ENCODE measurements at places on chromosomes 3 and 15.

DNA sequence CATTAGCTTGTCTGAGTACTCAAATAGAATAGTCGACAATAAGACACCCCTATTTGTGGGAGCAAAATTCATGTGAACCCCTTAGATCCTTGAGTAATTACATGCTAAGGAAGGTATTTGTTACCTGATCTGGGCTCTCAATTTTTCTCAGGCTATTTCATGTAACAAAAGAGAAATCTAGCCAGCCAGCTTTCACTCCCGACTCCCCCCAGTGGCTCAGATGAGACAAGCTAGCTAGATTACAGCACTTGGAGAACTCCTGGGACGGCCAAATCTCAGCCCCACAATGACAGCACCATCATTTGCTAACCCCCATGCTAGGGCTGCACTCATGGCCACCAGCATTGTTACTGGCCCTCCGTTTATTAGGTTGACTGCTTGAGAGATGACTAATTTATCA, 41.3 kb downstream of the GLDN start:
- no peak for DNase-seq

GRCh38 chr15:48031466-48031865, 89.3 kb upstream of the SLC24A5 start:
- DNase-seq, result no peak

- DNase-seq, result no peak
Measured at GRCh38 chr15:78033864-78034263, 43.6 kb downstream of the TBC1D2B start.

DNA sequence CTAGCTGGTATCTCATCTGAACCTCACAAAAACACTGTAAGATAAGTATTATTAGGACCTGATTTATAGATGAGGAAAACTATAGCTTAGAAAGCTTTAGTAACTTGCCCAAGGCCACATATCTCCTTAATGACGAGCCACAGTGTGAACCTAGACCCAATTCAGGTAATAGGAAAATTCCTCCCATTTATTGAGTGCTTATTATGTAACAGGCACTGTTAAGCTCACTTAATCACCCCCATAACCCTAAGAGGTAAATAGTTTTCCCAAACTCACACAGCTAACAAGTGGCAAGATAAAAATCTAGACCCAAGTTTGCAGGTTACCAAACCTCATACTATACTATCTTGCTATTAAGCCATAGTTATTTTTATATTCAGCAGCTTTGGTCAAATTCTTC, 7.9 kb downstream of the WDR5B start:
- no peak for DNase-seq

DNA sequence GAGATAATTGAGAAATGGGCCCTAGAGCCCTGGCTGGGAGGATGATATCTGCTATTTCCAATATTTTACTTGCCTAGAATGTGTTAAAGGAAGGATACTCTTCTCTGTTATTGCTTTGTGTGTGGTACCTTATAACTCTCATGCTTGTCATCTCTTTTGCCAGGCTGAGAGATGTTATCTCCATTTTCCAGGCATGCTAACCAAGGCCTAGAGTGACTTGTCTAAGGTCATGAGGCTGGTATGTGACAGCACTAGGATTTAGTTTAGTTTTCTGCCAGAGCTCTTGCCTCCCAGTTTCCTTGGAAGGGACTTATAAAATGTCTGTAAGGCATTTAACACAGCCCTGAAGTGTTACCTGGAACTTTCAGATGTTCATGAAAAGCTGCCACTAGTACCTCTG, 1.4 kb downstream of the CLK3 start:
- no peak for DNase-seq

DNA sequence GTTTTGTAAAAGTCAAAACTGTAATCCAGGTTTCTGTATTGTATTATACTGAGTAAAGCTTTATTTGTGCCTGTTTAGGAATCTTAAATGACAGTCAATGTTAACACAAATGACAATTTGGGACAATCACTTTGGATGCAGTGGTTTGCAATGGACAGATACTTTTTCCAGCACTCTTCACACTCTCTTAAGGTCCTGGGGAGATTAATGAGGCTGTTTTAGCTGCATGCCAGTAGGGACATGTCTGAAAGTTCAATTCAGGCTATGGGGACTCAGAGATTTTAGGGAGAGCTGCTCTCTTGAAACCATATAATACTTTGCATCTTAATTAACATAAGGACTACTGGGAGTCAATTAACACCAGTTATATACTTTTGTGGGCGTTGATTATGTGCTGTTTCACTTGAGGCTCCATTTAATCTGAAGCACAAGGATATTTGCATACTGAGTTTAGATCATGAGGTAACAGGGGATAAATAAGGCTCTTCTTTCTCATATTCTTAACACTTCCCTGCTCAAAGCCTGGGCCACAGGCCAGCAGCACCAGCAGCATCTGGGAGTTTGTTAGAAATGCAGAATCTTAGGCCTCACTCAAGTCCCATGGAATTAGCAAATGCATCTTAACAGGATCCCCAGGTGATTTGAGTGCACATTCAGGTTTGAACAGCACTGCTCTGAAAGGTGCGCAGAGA, 972.8 kb downstream of the PLOD2 start:
- no peak for DNase-seq

DNA sequence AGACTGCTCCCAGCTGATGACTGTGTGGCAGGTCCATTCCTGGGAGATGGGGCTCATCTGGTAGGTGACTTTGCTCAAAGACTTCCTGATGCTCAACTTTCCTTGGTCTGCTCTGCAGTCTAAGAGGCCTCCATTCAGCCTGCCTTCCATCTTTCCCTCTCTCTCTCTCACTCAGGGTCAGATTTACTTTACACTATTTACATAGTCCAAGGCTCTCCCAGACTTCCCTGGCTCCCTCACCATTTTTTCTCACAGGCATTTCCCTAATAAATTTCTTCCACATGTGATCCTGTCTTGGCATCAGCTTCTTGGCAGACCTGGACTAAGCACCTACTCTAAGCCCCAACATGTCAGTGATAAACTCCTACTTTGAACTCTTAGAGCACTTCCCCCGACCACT, 13.0 kb upstream of the PCCB start:
- no peak for DNase-seq

- no peak for DNase-seq
Measured at GRCh38 chr3:126997455-126998038, 14.6 kb downstream of the PLXNA1 start.

DNA sequence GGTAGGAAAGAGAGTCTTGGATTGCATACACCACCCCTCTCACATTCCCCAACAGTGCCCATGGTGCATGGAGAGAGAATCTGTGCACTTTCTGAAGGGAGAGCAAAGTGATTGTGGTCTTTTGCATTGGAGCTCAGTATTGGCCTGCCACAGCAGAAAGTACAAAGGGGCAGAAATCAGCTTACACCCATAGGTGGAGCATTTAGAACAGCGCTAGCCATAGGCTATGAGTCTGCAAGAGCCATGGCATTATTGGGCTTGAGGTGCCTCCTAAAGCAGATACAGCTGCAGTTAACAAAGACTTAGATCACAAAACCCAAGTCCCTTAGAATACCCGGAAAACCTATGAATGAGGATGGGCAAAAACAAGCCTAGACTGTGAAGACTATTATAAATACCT, 21.8 kb downstream of the SI start:
- no peak for DNase-seq

GRCh38 chr3:134381831-134382442, 7.7 kb upstream of the AMOTL2 start:
- DNase-seq, result no peak

GRCh38 chr3:131350506-131350905, 31.1 kb upstream of the NUDT16 start:
- DNase-seq, result no peak

GRCh38 chr15:70923311-70924080, 30.9 kb downstream of the LRRC49 start:
- DNase-seq, result no peak
